ENCODE measurements at places on chromosomes 11 and 22.

- DNase-seq: no peak
Measured at GRCh38 chr11:61158691-61159381, 2.4 kb downstream of the VPS37C start.

DNA sequence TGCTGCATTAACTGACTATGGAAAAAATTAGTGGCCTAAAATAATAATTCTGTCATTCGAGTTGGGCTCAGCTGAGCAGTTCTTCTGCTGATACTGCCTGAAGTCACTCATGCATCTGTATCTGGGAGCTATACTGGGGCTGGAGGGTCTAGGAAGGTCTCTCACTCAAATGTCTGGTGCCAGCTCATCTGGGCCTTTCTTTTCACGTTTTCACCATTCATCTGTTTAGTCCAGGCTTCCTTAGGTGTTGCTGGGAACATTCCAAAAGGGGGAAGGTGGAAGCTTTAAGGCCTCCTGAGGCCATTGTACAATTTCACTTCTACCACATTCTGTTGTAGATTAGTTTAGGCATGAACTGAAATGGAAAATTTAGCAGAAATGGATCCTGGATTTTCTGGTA, 28.0 kb downstream of the YAP1 start:
- DNase-seq: no peak

GRCh38 chr11:2574043-2574552, 125.7 kb downstream of the KCNQ1OT1 start:
- no peak for DNase-seq

DNA sequence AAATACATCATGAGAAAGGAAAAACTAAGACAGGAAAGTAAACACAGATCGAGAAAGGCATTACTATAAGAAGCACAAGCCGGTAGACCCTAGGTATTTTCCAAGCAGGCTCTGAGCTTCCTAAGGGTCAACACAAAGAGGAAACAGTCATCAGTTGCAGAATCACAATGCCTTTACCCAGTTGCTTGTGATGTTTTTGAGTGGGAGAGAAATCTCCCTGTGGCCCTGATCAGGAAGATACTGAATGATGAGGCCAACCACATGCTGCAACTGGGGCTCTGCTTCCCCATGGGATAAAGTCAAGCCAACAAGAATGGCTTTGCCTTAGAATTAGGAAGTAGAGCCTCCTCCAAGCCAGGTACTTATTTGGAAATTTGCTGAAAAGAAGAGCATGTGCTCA, 132.6 kb downstream of the MICAL2 start:
- DNase-seq: no peak

DNA sequence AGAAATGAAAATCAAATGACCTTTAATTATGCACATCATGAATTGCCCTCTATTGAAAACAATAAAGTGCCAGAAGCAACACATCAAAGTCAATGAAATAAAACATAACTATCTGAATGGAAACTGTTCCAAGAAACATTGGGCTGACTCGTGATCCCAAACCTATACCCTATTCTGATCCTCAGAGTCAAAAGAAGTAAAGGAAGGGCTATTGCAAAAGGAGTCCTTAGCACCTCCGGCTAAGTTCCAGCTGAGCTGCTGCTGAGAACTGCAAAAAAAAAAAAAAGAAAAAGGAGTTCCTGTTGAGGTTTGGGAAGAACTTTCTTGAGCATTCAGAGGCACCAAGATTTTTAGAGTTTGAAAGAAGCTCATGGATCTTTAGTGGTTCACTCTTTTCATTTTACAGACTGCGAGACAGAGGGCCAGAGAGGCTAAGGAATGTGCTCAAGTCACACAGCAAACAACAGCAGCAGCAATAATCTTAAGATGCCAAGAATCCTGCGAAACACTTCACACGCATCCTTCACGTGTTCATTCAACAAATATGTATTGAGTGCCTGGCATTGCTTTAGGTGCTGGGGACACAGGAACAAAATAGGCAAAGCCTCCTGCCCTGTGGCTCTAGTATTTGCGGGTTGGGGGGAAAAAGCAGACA, 841 bp upstream of the TMPRSS13 start:
- no peak for DNase-seq

- no peak for DNase-seq
Measured at GRCh38 chr11:9752091-9752490, 88.2 kb downstream of the SWAP70 start.

- DNase-seq: no peak
Measured at GRCh38 chr11:35334385-35335090, 84.8 kb downstream of the SLC1A2 start.
